ENCODE measurements at places on chromosomes 1 and 21.

GRCh38 chr1:1826356-1827088 is 48.3 kb upstream of the NADK start:
- no peak for DNase-seq

DNA sequence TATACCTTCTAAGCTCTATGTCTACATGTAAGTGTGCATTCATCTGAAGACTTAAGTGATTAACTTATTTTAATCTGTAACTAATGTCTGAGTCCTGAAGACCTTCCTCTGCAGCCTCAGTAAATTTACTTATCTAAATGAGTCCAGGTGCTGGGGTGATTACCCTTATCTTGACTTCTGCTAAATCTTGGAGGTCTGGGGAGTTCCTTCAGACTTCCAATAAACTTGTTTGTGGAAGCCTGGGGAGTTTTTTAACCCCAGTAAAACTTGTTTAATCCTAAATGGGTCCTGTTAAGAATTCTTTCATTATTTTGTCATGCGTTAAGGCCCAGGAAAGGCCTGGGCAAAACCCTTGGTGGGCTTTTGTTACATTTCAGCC is 37.0 kb downstream of the RSPH1 start:
- no peak for DNase-seq

GRCh38 chr1:85344256-85344694 is 67.8 kb upstream of the BCL10 start:
- DNase-seq = no peak

GRCh38 chr1:108716437-108717230 is 3.9 kb downstream of the FNDC7 start:
- DNase-seq = no peak

DNA sequence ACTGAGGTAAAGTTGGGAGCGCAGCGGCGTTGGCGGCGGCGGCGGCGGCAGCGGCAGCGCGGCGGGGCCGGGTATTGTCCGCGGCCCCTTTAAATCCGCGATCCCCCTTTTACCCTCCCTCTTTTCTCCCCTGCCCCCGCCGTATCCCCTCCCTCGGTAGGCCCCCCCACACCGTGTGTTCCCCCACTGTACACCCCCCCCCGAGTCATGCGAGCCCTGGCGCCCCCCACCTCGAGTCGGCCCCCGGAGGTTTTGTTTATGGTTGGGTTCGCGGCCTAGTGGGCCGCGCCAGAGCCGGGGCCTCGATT is 169 bp downstream of the UBAP2L start:
- DNase-seq = no peak

GRCh38 chr1:51877434-51878307 is 856 bp downstream of the NRDC start:
- DNase-seq = peak; percentile 21
